ENCODE measurements at places on chromosomes 2 and 18. TPM values are rescaled to one million over a fixed set of nuclear protein-coding genes. Genes with fewer than 3 reads are reported as not detected.
A peak's percentile ranks its signal among the peaks of the same experiment; 100 is the strongest.

Gene SMPD4
- 64.8 TPM for total RNA-seq

Gene HSPE1
- 96.5 TPM for total RNA-seq

Gene UGT1A4
- not detected for total RNA-seq

Gene CPO
- not detected for total RNA-seq

DNA sequence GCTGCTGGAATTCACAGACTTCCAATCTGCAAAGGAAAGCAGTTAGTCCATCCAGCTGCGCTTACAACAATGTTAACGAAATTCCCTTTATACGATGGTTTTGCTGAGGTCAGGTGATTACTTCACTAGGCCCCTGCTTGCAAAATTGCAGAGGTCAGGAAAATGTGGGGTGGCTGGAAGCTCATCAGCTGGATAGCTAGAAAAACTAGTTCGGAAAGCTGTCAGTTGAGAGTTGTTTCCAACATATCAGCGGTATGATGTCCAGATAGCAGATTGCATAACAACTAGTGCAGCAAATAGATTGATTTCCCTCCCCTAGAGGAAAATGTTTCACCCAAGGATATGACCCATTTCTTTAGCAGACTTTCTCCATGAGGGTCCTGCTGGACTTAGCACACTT lies 2021.1 kb upstream of the CELF4 start:
- no peak for DNase-seq

DNA sequence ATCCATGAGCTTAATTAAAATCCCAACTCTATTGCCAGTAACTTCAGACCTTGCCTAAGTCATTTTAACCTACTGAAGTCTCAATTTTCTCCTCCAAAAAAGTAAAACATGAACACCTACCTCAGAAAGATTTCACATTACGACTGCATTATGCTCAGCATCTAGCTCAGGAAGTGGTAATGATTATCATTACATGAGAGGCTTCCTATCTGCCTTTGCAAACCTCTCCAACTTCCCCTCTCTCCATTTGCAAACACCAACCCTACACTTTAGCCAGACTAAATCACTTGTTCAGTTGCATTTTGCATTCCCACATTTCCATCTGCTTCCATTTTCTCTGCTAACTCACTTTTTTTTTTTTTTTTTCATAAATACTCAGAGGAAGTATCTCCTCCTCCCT lies 6.8 kb downstream of the SLC38A11 start:
- DNase-seq = no peak

GRCh38 chr18:12890964-12891363 lies 6.9 kb upstream of the PTPN2 start:
- no peak for DNase-seq

GRCh38 chr18:79111483-79111882 lies 42.3 kb downstream of the ATP9B start:
- DNase-seq = no peak

GRCh38 chr2:98334439-98335078 lies 11.7 kb upstream of the CNGA3 start:
- DNase-seq = peak; percentile 86

- no peak for DNase-seq
Observed at GRCh38 chr2:7437141-7437540, 519.9 kb downstream of the RNF144A start.

GRCh38 chr18:31247574-31248199 lies 70.3 kb upstream of the DSG1 start:
- DNase-seq = no peak

DNA sequence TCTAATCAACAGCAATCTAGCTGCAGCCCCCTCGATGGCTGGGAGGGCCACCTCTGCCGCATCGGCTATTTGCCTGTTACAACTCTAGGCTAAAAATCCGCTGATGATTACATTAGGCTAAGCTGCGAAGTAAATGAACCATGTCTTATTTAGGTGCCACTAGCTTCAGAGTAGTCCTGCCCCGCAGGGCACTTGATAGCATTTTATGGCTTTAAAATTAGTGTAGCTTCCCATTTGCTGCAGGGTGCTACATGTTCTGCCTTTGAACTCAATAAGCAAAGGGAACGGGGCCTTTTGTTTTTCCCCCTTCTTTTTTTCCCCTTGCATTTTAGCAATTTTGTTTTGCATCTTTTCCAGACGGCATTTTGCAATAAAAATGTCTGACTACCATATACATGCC lies 270.2 kb downstream of the GBX2 start:
- DNase-seq = no peak
